Stimulated activated CD8-positive, alpha-beta memory T cell treated with anti-CD3 and anti-CD28 coated beads, Interleukin-15, amount 100 ng/mL, for 48 hours (primary cell): ENCODE measurements at places on chromosomes 2 and 18.

- DNase-seq, result no peak
Observed at GRCh38 chr2:46574457-46575355, 95.3 kb downstream of the TMEM247 start.

- no peak for DNase-seq
Observed at GRCh38 chr18:74142252-74142651, 5.4 kb downstream of the FBXO15 start.

GRCh38 chr2:3575534-3576262 lies 638 bp downstream of the RPS7 start:
- DNase-seq, result no peak

- no peak for DNase-seq
Observed at GRCh38 chr2:207078186-207078798, 87.5 kb downstream of the KLF7 start.

- no peak for DNase-seq
Observed at GRCh38 chr2:226467221-226467620, 332.4 kb downstream of the IRS1 start.

GRCh38 chr18:39007031-39007902 lies 1441.7 kb upstream of the CELF4 start:
- no peak for DNase-seq

- no peak for DNase-seq
Observed at GRCh38 chr18:33446604-33447003, 6.1 kb upstream of the CCDC178 start.

DNA sequence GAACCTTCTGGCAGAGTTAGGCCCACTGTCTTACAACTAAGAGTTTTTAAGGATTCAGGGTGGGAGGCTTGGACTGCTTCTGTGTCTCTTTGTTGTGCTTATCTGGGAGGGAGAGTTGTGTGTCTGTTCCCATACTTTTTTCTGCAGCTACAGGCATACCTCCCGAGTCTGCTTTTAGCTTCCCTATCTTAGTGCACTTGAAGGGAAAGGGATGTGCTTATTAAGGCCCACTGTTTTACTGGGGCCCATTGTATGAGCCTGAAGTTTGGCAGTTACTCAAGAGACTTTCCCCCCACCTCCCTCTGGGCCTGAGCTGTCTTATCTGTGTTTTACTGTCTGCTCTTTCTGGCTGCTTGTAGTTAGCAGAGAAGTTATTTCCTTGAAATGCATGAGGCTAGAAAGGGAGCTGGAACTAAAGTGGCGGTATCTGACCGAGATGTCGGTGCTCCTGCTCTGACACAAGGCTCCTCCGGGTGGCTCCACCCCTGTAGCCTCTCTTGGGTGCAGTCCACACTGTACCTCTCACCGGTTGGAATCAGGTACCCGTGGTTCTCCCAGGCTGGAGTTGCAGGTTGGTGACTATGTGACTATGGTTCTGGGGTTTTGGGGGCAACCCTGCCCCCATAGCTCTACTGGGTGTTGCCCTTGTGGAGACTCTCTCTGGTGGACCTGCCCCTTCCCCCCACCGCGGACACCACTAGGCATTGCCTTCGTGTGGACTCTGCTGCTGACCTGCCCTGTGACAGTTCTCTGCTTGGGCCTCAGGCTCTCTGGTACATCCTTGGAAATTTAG lies 12.9 kb downstream of the UBR3 start:
- DNase-seq, result no peak

GRCh38 chr2:239440511-239440959 lies 39.7 kb upstream of the HDAC4 start:
- no peak for DNase-seq

DNA sequence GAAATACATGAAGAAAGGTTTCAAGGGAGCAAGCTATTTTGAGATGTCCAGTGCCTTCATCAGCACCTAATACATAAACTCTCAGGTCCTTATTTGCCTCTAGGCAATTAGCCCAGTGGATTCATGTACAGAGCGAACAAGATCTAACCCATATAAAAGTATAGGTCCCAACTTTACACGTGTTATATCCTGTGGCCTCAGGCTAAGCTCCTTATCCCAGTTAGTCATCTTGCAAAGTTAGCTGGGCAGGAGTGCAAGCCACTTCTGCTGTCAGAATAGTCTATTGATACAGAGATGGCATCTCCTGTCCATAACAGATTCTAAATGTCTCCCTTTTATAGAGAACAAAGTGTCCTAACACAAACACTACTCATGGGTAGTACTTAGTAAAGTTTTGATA lies 203.9 kb upstream of the PIK3C3 start:
- DNase-seq, result no peak

DNA sequence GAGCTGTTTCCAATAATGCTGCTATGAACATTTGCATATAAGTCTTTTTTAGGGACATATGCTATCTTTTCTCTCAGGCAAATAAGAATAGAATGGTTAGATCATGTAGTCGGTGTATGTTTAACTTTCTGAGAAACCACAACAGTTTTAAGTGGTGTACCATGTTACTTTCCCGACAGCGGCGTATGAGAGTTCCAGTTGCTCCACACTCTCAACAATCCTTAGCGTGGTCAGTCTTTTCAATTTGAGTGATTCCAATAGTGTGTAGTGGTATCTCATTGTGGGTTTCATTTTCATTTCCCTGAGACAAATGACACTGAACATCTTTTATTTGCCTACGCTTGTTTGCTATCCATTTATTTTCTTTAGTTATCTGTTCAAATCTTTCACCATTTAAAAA lies 149.5 kb downstream of the ACOXL start:
- DNase-seq, result no peak

DNA sequence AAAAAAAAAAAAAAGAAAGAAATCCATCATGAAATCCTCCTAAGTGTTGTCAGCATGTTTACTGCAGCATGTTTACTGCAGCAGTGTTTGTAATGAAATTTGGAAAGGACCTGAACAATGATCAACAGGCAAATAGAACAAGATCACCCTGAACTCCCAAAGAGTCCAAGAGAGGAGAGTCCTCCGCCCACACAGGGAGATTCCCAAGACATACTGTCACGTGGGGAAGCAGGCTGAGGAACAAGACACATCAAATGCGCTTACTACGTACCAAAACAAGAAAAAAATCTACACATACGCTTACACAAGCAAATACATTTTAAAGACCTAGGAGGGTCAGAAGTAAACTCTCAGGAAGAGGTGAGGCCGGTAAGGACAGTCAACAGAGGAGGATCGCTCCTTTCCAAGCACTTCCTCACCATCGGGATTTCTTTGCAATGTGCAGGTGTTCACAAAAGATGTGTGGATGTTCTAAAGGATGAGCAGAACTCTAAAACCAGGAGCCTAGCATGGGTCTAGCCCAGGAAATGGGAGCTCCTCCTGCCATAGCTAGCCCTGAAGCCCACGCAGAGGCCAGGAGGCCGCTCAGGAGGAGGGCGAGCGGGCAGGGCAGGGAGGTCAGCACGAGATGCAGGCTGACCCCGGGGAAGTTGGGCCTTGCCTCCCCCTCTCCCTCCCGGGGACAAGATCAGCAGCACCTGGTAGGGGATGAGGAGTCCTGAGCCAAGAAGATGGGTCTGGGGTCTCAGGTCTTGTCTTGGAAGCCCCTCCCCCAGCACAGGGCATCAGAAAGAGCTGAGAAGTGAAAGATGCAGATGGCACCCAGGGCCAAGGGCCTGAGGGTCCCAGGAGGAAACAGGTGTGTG lies 66.4 kb downstream of the ZNF516 start:
- DNase-seq, result no peak

- DNase-seq, result no peak
Observed at GRCh38 chr2:54406031-54406430, 50.1 kb upstream of the SPTBN1 start.

DNA sequence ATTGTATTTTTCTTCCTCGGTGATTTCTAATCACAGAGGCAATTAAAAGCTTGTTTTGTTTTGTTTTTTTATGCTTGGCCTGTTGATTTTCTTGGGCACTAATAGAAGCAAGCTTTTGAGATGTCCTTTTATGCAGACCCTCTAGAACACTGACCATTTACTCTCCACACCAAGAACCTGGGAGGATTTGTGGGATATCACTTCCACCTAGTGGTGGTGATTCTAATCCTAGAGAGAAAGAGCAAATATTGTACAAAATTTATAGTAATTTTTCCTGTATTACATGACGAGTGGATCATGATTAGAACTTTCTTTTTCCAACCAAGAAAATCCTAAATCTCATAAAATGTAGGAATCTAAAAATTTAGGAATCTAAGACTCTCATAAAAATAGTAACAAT lies 23.4 kb downstream of the NEMP2 start:
- DNase-seq, result no peak

DNA sequence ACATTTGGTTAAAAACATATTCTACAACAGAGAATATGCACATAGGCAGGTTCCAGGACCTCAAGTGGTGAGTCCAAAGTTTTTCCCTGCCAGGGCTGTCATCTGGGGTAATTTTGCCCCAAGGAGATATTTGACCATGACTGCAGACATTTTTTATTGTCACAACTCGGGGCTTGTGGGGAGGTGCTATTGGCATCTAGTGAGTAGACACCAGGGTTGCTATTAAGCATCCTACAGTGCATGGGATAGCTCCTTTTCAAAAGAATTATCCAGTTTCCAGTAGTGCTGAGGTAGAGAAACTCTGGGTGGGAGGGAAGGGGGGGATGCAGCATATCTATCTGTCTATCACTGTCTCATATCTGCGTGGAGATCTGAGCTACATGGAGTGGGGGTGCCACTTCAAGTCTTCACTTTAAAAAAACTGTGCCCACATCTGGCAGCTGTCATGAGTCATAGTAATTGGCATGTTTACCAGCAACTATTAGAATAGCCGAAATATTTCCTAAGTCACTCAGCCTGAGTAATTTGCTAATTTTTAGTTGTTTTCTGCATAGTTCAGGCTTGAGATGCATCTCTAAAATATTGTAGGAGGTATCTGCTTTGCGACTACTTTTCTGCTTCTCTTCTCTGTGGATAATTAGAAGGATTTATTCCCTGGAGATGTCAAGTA lies 254.0 kb upstream of the RBMS1 start:
- DNase-seq, result no peak

DNA sequence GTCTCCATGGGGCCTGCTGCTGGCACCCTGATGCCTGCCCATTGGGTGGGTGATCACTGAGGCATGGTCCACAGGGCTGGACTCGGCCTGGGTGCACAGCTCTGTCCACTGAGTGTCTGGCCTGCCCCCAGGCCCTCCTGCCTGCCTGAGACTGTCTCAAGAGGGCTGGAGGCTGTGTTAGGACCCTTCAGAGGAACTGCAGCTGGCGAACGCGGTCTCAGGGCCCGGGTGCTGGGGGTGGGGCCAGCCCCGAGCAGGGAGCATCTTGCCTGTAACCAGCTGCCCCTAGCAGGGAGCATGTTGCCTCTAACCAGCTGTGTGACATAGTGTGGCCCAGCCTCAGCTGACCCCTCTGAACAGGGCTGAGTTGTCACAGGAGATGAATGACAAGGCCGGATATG lies 50.0 kb downstream of the TWIST2 start:
- no peak for DNase-seq

DNA sequence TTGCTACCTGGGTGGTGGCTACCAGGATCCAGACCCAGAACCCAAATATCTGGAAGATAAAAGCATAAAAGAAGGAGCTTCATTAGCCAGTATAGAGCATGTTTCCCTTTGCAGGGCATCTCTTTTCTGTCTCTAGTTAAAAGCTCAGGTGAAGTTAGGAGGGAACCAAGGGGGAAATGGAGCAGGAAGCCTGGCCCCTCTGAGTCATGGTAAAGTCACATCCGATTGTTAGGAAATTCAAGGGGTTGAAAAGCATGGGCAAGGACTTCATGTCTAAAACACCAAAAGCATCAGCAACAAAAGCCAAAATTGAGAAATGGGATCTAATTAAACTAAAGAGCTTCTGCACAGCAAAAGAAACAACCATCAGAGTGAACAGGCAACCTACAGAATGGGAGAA lies 126.9 kb downstream of the RPIA start:
- no peak for DNase-seq

GRCh38 chr2:220785178-220785577 lies 786.9 kb downstream of the EPHA4 start:
- no peak for DNase-seq

- DNase-seq, result no peak
Observed at GRCh38 chr2:233846387-233847247, 7.7 kb downstream of the HJURP start.

- DNase-seq, result no peak
Observed at GRCh38 chr2:26461601-26462023, 16.3 kb downstream of the OTOF start.

- no peak for DNase-seq
Observed at GRCh38 chr2:168501466-168502065, 45.5 kb downstream of the CERS6 start.

DNA sequence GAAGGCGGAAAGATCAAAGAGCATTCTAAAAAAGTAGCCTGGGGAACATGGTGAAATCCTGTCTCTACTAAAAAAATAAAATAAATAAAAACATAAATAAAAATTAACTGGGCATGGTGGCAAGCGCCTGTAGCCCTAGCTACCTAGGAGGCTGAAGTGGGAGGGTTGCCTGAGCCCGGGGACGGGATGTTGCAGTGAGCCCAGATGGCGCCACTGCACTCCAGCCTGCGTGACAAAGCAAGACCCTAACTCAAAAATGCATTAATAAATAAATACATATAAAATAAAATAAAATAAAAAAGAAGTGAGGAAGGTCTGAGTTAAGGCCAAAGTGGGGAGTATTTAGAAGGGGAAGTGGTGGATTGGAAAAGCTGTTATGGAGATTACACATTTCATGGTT lies 1.3 kb upstream of the PSMD14 start:
- DNase-seq, result no peak

GRCh38 chr2:53452957-53453748 lies 314.5 kb upstream of the CHAC2 start:
- DNase-seq, result no peak

DNA sequence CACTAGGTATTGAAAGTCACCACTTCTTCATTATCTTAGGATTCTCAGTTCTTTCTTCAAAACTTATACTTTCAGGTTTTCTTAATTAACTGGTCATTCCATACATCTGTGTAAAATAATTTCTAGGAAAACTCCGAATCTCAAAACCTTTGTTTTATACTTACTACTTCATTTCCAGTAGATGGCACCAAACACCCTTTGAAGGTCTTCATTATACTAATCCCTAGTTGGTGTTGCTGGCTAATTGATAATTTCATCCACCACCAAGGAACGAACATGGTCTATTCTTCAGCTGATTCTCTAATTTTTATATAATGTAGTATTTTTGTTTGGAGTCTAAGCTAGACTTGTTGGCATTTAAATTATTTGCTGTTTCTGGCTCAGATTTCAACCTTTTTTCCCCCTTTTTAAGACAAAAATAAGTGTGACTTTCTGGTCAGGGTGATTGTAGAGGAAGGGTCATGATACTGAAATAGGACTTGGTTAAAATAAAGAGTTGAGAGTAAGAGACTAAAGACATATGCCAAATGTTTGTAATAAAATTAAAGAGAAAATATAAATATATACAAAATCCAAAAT lies 2.8 kb upstream of the MXD1 start:
- no peak for DNase-seq

DNA sequence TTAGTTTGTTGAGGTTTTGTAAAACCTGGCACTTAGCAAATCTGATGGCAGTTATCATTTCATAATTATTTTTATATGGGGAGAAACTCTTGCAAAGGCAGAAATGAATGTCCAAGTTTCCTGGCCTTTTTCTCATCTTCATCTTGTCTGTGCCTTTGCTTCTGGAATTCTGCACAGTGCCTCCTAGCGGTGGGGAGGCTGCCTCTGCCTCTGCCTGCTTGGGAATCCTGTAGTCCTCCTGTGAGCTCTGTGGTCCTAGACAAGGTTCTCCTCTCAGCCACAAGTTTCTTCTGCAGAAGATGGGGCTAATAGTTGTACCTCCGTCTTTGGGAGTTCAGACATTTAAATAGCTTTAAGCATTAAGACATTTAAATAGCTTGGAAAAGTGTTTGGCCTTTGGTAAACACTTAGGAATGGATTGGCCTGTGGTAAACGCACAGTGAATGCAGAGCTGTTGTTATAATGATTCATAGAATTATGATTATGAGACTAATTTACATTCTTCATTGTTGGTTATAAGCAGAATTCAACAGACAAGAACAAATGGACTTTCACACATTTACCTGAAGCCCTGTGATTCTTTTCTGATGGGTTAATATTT lies 101.2 kb downstream of the ZNF236 start:
- no peak for DNase-seq
